Panc1 (cell line): ENCODE measurements at places on chromosomes 12 and 14.

- no peak for DNase-seq
These were observed 287.5 kb downstream of the FOXG1 start for GRCh38 chr14:29054119-29054518.

DNA sequence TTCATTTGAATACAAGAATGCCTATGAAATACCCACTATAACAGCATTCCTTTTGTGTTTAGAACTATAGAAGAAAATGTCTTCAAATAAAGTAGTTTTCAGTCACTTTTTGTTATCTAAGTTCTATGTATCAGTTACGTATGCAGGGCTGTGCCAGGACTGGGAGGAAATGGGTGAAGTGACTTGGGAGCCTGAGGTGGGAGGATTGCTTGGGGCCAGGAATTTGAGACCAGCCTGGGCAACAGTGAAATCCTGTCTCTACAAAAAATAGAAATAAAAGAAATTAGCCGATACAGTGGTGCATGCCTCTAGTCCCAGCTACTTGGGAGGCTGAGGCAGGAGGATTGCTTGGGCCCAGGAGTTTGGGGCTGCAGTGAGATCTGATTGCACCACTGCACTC lies 22.9 kb upstream of the MANSC4 start:
- DNase-seq = no peak

GRCh38 chr14:26811756-26812305 lies 214.0 kb upstream of the NOVA1 start:
- no peak for DNase-seq

DNA sequence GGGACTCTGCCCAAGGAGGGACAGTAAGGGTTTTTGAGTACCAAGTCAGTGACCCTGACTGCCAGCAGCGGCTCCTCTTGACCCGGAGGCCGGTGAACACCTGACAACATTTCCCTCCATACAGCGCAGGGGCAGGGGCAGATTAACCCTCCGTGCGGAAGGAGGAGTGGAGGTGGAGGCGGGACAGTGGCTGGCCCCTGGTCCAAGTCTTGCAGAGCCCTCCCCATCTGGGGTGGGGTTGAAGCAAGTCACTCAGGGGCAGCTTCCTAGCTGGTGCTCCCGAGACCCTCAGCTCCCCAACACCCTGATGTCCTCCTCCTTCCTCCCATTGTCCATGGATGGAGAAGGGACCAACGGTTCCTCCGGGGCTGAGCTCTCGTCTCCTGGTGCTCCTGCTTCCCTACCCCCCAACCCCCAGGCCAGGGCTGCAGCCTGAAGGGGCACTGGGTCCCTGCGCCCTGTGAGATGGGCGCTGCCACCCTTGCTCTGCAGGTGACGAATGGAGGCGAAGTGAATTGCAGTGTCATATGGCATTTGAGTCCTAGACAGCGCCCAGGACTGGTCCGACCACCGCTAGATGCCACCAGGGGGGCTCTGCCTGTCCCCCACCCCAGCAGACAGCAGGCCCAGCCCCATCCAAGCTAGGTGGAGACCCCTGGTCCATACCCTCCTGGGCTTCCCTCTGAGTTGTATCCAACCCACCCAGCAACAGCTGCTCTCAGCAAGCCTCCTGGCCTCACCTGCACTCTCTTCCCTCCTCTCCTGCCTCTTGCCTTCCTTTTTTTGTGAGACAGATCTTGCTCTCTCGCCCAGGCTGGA lies 7.0 kb upstream of the AMN start:
- DNase-seq = no peak

DNA sequence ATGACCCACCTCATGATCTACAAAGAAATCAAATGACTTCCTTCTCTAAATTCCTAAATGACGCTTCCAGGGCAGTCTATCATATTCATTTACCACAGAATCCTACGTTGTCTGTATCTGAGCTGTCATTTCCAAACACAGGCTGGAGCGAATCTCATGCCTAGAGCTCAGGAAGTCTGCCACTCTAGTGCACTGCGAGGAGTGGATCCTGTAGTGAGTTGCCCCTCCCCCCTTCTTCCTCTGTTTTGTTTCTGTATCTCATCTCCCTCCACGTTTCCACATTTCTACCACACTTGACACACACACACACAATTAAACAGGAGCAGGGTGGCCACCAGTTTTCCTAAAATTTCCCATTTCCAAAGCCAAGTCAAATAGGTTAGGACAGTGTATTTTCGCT lies 415.4 kb upstream of the PRICKLE1 start:
- DNase-seq = no peak

DNA sequence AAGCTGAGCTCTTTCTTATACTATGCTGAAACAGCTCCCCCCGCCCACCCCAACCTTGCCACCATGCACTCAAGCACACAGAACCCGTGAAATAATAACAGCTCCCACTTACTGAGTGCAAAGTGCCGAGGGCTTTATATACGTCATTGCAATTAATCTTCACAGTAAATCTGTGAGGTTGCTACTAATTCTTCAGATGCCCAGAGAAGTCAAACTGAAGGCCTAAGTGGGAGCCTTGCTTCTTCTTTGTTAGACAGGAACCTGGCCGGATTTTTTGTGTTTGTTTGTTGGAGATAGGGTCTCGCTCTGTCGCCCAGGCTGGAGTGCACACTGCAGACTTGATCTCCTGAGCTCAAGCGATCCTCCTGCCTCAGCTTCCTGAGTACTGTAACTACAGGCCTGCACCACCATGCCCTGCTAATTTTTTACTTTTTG lies 34.0 kb downstream of the VCPKMT start:
- DNase-seq = no peak

- no peak for DNase-seq
These were observed 1204.8 kb downstream of the GALC start for GRCh38 chr14:86788224-86788623.

GRCh38 chr14:96062506-96062905 lies 23.3 kb downstream of the C14orf132 start:
- no peak for DNase-seq

DNA sequence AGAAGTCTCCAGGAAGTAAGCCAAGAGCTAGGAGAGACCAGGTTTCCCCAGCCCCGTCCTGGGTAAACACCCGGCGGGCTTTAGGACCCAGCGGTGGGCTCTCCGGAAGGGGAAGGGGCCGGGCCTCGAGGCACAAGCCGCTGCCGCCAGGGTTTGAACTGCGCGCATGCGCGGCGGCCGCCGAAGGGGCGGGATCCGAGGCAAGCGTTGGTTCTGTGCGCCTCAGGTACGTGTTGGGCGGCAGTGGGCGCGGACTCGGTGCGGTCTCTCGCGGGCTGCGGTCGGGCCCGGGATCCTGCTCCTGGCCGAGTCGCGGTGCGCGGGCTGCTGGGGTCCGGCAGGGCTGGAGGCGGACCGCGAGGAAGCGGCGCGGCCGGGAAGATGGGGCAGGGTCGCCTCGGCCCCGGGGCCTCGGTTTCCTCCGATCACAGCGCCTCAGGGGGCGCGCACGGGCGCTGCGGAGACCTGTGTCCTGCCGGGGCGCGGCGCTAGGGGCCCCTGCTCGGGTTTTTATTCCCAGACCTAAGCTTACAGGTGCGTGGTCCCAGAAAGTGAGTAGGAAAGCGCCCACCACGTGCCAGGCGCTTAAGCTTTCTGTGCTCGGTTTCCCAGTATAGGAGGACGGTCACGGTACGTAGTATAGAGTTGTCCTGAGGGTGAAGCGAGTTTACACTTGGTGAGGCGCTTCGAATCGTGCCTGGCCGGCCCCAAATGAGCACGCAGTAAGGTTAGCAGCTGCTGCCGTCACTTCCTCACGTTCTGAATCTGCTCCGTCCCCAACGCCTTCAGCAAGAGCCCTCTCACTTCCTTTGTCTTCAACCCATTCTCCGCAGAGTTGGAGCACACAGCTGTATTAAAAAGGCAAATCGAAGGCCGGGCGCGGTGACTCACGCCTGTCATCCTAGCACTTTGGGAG lies at the start of gene TDP1:
TDP1 (plus strand) TSS at position 183 of the 916 bp plus-strand sequence. CDS start 7,188 bp downstream, outside the sequence.
- peak; percentile 72 for DNase-seq

DNA sequence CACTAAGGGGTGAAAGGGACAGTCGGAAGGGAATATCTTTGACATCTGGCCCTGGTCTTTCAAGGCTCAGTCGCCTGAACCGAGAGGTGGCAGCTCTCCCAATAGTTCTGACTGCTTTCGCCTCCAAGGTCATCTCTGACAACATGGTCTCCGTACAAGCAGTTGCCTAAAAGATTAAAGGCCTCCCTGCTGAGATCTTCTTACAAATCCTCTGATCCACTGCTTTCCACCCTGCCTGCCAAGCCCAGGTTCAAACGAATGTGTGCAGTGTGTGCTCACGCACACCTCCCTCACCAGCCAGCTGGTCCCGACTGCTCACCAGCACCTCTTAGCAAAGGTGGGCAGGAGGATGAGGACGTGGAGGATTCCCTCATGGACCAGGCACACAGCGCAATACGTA lies 10.4 kb downstream of the B4GALNT3 start:
- DNase-seq = no peak

DNA sequence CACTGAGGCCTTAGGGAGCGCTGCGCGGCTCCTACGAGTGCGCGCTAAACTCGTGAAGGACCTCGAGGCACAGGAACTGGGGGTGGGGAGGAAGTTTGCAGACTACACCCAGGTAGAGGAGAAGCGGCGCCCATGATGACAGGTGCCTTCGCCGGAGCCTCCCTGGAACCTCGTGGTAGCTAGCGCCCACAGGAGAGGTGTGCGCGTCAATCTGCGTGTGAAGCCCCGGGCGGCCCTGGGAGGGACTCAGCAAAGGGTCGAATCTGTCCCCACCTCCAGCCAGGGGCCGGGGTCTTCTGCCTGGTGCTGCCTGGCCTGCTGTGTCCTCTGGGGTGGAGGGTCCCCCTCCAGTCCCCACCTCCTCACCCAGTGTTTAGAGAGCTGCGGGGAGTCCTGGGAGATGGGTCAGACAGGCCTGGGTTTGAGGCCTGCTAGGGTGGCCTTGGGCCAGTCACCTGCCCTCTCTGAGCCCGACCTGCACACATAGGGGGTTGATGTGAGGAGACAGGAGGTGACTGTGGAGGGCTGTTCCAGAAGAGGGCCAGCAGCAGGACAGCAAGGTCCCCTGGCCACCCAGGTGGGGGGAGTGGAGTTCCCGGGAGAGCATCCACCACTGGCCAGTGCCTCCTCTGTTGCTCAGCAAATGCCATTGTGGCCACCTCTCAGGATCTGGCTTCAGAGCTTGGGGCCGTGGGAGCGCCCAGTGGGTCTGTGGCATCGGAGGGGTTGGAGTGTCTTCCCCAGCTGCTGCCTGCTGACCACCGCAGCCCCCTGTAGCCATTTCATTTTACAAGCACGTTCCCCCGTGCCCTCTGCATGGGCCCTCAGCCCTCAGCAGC lies 20.2 kb upstream of the KIF26A start:
- no peak for DNase-seq

- no peak for DNase-seq
These were observed 25.8 kb upstream of the BEGAIN start for GRCh38 chr14:100612986-100613385.

GRCh38 chr12:1044696-1045095 lies 53.7 kb downstream of the ERC1 start:
- no peak for DNase-seq

- DNase-seq = no peak
These were observed 76.1 kb downstream of the TTC7B start for GRCh38 chr14:90740081-90740480.

DNA sequence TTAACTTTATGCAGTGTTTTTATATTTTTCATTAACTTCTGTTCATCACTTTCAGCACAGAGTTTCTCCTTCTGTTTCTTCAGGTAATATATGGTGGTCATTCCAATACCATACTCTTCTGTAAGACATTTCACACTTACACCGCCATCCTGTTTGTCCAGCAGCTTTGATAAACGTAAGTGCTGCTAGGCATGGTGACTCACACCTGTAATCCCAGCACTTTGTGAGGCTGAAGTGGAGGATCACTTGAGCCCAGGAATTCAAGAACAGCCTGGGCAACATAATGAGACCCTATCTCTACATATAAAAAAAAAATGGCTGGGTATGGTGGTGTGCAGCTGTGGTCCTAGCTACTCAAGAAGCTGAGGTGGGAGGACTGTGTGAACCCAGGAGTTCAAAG lies 55.8 kb downstream of the EXOC5 start:
- DNase-seq = no peak

GRCh38 chr12:89781946-89782550 lies 73.4 kb upstream of the ATP2B1 start:
- DNase-seq = no peak

DNA sequence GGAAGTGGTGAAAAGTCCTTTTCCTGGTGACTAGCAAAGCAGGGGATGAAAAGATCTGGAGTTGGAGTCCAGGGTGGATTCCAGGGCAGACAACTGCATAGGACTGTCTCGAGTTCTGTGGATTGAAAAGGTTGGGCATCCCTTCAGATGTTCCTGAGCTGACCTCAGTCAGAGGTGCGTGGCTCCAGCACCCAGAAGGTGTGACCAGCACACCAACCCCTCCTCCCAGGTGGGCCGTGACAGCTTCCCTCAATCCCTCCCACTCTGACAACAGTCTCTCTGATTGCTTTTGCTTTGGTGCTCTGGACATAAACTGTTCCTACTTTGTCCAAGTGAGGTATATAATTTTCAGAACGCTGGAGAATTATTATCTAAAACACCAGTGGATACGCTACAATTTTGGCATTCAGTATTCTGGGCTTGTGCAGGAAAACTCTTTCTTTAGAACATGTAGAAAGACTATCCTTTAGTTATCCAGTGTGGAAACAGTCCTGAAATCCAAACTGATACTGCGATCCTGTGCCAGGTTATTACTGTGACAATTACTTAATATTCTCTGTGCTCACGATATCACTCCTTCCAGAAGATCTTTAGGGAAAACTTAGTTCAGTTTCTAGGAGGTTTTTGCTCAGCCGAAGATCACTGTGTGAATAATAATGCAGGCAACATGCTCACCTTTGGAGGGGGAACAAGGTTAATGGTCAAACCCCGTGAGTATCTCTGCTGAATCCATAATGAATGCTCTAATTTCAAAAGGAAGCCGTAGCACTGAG lies 87.9 kb downstream of the DAD1 start:
- no peak for DNase-seq

GRCh38 chr12:8681129-8681884 lies 16.5 kb upstream of the RIMKLB start:
- DNase-seq = no peak

DNA sequence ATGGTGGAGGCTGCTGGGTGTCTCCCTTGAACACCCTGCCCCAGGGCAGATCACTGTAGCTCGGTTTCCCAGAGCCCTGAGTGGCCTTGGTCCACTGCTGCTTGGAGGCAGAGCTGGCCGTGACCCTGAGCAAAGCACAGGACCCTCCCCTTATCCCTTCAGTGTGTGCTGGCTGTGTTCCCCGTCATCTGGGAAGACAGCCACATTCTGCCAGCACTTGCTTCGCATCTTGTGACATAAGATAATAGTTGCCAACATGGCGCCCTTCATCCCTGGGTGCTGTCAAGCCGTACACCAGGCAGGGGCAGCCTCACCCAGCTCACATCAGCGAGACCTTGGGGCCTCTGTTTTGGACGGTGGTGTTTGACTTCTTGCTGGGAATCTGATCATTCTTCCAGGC lies 12.1 kb upstream of the ALDH2 start:
- no peak for DNase-seq

GRCh38 chr14:105980224-105980623 lies 453.8 kb downstream of the TMEM121 start:
- DNase-seq = no peak

- no peak for DNase-seq
These were observed 87.7 kb downstream of the PTPRB start for GRCh38 chr12:70549340-70550179.

GRCh38 chr12:5000658-5001385 lies 42.9 kb upstream of the KCNA5 start:
- DNase-seq = no peak

GRCh38 chr12:124273630-124274029 lies 21.3 kb upstream of the RFLNA start:
- DNase-seq = no peak

- DNase-seq = no peak
These were observed 60.2 kb downstream of the KDM2B start for GRCh38 chr12:121520586-121521086.

GRCh38 chr14:63650256-63650952 lies 8.7 kb upstream of the WDR89 start:
- DNase-seq = no peak

- no peak for DNase-seq
These were observed 37.9 kb downstream of the LRRK2 start for GRCh38 chr12:40262657-40263056.
